ENCODE measurements at places on chromosomes 16 and 17.

DNA sequence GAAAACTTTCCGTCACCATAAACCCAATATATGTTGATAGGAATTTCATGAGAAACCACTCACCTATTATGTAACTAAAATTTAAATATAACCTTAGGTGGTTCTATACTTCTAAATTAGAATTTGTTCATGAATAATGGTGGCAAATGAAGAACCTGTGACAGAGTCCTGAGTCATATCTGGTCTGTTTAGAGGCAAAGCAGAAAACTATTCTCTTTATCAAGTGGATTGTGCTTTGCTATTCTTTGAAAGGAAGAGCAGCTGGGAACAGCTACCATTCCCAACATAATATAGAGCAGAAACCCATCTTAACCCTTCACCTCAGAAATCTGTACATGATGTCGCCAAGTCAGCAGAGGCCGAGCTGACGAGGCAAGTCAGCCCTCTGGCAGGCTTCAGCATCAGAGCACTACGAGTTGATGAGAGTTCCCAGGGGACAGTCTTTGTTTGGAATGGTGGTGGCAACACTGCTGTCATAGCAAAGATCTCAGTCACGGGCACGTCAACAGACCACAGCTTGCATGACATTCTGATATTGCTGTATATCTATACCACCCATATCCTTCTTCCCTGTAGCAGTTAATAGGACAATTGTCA lies 631.9 kb upstream of the CA10 start:
- no peak for DNase-seq

DNA sequence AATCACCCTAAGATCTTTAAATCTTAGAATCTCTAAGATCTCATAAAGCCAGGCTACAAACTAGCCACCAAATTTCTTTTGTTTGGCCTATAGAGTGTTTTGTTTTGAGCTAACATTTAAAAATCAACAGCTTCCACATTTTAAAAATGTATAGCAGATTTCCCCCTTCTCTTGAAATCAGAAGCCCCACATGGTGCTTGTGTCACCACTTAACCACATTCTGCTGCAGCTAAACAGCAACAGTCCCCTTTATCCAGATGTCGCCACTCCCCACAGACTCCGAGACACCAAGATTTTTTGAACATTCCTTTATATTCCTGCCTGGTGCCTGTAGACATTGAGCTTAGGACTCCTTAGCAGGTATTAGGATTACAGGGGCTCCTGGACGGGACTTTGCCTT lies 16.0 kb downstream of the GUCY2D start:
- no peak for DNase-seq

- no peak for DNase-seq
These were observed 4.9 kb upstream of the PGAP6 start for GRCh38 chr16:386641-387156.

GRCh38 chr17:45715787-45716186 lies 68.3 kb upstream of the CRHR1 start:
- DNase-seq: no peak

- no peak for DNase-seq
These were observed 119.2 kb upstream of the CCL2 start for GRCh38 chr17:34135841-34136240.

DNA sequence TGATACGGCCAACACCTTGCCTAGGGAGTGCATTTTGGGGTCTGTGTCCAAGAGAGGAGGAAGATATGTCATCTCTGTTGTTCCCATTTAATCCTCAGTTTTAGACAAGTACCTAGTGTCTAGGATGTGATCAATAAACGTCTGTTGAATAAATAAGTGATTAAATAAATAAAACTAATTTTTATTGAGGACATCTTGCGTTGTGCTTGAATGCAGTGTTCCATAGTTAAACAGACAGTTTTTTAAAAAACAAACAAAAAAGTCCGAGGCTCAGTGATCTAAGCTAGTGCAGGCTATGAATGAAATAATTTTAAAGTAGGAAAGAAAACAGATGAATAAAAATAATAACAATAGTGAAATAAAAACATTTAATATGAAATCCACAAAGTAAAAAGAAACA lies 283.0 kb upstream of the MAF start:
- DNase-seq: no peak

DNA sequence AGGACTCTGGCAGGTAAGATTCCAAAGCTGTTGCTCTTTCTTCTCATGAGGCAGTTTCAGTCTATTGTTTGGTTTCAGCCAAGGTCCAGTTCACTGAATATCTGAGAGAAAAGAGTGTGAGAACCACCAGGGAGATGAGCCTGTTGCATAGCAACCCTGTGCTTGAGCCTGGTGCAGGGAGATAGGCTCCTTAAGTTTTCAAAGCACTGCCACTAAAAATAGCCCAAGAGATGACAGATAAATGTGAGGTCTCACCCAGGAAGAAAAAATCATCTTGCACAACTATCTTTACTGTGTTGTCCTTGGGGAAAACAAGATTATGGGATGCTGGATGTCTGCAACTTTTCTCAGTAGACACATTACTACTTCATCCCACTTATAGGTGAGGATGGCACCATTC lies 26.2 kb upstream of the NUDT7 start:
- DNase-seq: no peak

GRCh38 chr16:16909126-16909525 lies 530.2 kb downstream of the NPIPA7 start:
- DNase-seq: no peak

DNA sequence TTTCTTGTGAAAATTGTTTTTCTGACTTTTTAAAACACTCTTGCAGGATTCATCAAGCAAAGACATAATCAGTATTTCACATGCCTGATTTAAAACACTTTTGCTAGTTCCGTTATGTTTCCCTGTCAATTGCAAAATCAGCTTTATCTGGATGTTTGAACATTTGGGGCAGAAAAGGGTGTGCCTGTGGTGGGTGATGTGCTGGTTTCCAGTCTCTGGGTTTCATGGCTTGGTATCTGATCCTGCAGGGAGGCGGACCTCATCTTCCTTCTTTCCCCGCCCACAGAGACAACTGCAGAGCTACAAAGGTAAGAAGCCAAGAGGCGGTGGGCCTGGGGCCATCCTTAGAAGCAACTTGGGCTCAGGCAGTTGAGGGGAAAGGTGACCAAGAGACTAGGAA lies 41.8 kb downstream of the NLRC5 start:
- no peak for DNase-seq

GRCh38 chr16:2180962-2181923 lies 15.2 kb downstream of the CASKIN1 start:
- no peak for DNase-seq

GRCh38 chr17:11553135-11553534 lies 45.1 kb upstream of the DNAH9 start:
- no peak for DNase-seq

GRCh38 chr17:76709077-76709950 lies 1.5 kb downstream of the MXRA7 start:
- DNase-seq: no peak

- DNase-seq: no peak
These were observed 27.8 kb downstream of the CCL4 start for GRCh38 chr17:36131421-36131820.

DNA sequence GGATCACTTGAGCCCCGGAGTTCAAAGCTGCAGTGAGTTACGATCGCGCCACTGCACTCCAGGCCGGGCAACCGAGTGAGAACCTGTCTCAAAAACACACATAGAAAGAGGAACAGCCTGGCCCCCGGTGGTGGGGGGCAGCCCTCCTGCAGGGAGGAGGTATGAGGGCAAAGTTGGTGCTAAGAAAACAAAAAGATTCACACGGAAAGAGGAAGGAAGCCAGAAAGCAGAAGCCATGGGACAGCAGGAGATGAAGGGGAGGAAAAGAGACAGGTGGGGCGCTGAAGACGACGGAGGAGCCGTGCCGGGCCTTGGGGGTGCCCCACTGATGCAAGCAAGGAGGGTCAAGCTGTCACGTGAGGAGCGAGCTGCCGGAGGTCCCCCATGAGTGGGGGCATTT lies 8.2 kb upstream of the C16orf74 start:
- DNase-seq: no peak

DNA sequence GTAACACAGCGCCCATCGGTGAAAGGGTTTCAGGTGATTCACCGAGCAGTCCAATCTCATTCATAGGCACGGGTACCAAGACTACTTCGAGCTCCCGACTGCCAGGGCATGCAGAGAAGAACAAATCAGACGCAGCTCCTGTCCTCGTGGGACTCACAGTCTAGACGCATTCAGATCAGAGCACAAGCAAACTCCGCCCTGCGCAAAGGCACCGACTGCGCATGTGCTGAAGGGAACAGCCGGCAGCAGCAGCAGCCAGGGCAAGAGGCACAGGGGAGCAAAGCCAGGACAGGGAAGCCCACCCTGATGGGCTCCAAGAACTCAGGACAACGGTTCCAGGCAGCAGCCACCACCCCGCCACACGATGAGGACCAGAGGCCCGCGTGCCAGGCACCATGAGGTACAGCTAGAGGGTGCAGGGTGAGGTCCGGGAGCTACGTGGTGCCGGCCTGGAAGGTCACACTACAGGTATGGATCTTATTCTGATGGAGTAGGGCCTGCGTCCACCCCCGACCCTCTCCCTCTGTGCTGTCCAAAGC lies 315.7 kb downstream of the FOXL1 start:
- no peak for DNase-seq

Data from iPS DF 6.9 (cell line).